Effector memory CD8-positive, alpha-beta T cell (primary cell): ENCODE measurements at places on chromosomes 5 and 9.

DNA sequence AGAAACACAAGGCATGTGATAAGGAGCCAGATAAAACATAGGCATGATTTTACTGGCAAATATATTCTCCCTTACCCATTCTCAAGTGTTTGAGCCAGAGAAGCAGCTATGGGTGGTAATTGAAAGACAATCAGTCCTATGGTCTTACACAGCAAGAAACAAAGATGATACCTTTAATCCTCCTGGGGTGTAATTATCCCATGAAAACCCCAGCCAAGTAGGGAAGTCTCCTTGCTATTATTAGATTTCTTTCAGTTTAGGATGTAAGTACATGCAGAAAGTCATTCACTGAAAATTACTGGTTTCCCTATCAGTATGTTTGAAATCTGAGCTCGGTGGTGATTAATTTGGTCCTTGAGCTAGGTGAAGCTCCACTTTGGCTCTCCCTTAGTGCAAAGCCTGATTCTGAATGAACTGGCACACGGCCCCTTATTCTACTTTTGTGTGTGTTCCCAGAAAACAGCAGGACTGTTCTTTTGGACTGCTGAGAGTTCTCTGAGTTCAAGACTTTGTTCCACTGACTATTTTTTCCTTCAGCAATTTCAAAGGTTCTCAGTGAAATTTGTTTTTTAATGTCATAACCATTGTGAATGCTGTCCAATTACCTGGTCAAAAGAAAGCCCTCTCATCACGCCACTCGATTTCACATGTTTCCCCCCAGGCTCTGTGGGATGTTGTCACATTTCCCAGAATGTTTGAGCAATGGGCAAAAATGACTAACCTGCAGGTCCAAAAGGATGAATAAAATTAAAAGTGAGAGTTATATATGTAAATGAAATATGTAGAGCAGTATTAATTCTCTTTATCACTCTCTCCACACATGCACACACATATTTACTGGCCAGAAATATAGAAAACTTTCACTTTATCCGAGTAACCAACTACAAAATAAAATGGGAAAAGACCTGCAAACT, 343.0 kb downstream of the RAB3C start:
- H3K4me1 ChIP-seq, result peaks cover 7% of the 10 kb centered on the region
- H3K27ac ChIP-seq, result no peak overlapping the region
- H3K36me3 ChIP-seq, result no peaks in the 10 kb centered on the region

- peaks cover 10% of the 10 kb centered on the region for H3K36me3 ChIP-seq
- H3K27ac ChIP-seq, result no peak overlapping the region
- H3K4me1 ChIP-seq, result peaks cover 38% of the 10 kb centered on the region
- H3K4me3 ChIP-seq, result no peak overlapping the region
Observed at GRCh38 chr5:143373076-143373475, 30.4 kb downstream of the NR3C1 start.

GRCh38 chr5:171795381-171795780, 9.8 kb downstream of the SMIM23 start:
- H3K27ac ChIP-seq, result peak overlapping the region; percentile 26
- peaks cover 36% of the 10 kb centered on the region for H3K27me3 ChIP-seq
- H3K36me3 ChIP-seq, result peaks cover 4% of the 10 kb centered on the region

GRCh38 chr9:85199866-85200495, 530.5 kb downstream of the NTRK2 start:
- H3K4me3 ChIP-seq, result no peak overlapping the region
- no peak overlapping the region for H3K27ac ChIP-seq
- no peaks in the 10 kb centered on the region for H3K36me3 ChIP-seq
- no peaks in the 10 kb centered on the region for H3K4me1 ChIP-seq

GRCh38 chr5:150694612-150695011, 6.2 kb downstream of the RBM22 start:
- no peak for DNase-seq
- no peaks in the 10 kb centered on the region for H3K27me3 ChIP-seq
- no peak overlapping the region for H3K27ac ChIP-seq

DNA sequence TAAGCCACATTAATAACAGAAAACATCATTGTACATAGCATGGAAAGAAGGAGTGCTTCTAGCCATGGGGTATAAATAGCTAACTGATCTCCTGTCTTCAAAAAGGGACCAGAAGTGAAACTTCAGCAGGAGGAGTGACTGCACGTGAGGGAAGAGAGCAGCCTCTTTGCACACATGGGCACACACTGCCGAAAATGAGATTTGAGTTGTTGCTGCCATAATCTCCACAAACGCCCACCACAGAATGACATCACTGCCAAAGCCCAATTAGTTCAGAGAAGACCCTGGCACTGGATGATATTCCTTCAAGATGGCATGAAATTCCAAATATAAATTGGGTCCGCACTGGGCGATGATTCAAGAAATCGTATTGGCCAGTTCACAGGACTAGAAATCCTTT, 238.9 kb upstream of the NR4A3 start:
- H3K36me3 ChIP-seq, result peaks cover 3% of the 10 kb centered on the region
- H3K4me3 ChIP-seq, result no peak overlapping the region
- DNase-seq, result no peak

DNA sequence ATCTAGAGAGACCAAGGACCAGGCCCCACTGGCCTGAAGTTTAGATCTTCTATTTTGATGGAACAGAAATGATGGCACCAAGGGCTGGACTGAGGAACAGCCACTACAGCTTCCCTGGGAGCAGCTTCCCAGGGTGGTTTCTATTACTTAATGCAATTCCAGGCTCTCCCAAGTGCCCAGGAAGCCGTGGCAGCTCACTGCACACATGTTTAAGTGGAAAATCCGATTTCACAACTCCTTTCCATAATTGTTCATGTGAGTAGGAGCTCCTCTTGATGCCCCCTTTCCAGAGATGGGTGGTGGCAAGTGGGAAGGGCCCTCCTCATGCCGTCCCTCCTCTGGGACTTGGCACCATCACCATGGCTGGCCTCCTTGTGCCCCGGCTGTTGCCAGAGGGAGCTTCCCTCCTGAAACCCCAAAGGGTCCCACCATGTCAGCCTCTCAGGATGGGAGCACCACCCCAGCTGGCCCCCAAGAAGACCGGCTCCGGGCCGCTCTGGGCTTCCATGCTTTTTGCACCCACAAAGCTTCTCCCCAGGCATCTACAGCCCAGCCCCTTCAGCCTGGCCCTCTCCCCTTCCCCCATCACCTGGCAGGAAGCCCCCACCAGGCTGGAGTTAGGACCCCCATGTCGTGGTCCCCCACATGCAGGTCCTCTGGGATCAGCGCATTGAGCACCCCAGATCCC, 9.1 kb upstream of the UBAC1 start:
- H3K27ac ChIP-seq, result no peak overlapping the region
- no peak overlapping the region for H3K4me3 ChIP-seq
- no peak for DNase-seq
- peaks cover 7% of the 10 kb centered on the region for H3K36me3 ChIP-seq

DNA sequence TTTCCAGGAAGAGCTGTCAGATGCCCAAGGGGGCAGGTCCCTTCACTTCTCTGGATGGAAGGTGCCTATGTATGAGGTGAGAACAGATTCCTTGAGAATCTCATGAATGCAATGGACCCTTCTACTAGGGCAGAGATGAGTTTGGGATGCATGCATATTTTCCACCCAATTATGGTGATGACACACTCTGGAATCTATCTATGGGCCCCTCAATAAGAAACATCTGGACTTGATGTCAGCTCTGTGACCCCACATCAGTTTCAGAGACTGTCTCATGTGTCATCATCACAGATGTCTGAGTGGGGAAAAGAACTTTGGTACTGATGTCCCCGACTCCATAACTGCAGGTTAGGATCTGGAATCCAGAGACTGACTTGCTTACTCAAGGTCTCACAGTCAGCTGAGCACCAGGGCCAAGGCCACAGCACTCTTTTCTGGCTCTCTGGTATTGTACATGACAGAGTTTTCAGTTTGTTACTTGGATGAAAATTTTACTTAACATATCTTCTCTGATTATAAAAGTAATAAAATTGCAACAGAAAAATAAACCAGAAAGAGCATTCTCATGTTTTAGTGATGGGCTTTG, 177.0 kb downstream of the DCP2 start:
- H3K4me3 ChIP-seq, result no peak overlapping the region
- H3K27me3 ChIP-seq, result no peaks in the 10 kb centered on the region
- no peak for DNase-seq

DNA sequence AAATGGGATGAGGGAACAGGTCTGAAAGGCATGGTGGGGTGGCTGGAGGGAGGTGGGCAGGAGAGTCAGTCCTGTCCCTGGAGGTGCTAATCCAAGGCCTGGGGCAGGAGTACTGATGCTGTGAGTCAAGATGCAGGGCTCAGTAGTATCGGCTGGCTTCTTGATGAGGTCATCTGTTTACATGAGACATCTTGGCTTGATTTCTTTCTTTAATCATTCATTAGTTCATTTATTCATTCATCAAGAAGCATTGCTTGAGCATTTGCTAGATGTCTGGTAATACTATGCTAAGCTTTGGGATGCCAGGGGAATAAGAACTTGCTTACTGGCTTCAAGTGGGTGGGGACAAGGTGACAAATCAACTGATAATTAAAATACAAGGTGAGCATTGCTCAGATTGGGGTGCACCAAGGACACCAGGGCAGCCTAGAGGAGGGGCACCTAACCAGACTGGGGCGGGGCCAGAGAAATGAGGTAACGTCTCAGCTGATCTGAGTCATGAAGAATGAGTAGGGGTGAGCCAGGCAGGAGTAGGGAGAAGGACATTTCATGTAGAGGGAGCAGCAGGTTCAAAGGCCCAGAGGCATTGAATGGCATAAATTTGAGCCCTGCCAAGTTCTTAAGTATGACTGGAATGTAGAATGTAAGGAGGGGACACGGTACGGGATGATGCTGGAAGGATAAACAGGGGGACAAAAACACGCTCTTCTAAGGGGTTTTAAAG, 88.8 kb downstream of the EGFLAM start:
- no peak for DNase-seq
- peaks cover 28% of the 10 kb centered on the region for H3K27me3 ChIP-seq

DNA sequence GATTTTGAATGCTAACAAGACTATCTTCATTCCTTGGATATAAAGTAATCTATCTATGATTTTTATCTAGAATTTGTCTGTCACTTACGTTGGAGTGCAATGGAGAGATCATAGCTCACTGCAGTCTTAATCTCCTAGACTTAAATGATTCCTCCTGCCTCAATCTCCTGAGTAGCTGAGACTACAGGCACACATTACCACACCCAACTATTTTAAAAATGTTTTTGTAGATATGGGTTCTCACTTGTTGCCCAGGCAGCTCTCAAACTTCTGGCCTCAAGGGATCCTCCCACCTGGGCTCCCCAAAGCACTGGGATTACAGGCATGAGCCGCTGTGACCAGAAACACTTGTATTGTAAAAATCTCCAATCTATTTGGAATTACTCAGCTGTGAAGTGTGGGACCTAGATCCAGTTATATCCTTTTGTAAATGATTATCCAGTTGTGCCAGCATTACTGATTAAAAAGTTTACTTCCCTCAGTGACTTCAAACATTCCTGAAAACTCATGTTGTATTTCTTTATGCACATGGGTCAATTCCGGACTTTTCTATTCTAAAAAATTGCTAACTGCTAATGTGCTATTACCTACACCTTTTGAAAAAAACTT, 1793.8 kb upstream of the WWC1 start:
- H3K27ac ChIP-seq, result no peak overlapping the region
- H3K4me3 ChIP-seq, result no peak overlapping the region
- no peaks in the 10 kb centered on the region for H3K4me1 ChIP-seq
- H3K36me3 ChIP-seq, result no peaks in the 10 kb centered on the region

GRCh38 chr9:18260521-18260920, 213.4 kb upstream of the ADAMTSL1 start:
- H3K4me1 ChIP-seq, result no peaks in the 10 kb centered on the region
- no peak for DNase-seq
- H3K36me3 ChIP-seq, result no peaks in the 10 kb centered on the region
- peaks cover 10% of the 10 kb centered on the region for H3K27me3 ChIP-seq
- H3K27ac ChIP-seq, result no peak overlapping the region
- H3K4me3 ChIP-seq, result no peak overlapping the region

DNA sequence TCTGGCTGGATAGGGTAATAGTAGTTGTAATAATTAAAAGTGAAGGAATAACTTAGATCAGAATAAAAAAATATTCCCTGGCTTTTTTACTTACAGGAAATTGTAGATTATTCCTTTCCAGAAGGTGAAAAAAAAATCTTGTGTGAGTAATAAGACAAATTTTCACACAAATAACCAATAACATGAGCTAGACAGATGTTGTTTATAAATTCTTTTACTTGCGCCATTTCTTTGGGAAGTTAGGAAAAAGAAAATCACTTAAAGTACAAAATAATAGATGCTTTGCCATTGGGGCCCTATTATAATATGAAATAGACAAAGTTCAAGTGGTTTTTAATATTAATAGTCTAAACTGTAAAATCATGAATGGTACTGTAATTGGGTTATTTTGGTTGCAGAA, 204.1 kb downstream of the ARRDC3 start:
- peaks cover 10% of the 10 kb centered on the region for H3K27me3 ChIP-seq
- no peak overlapping the region for H3K27ac ChIP-seq
- no peak overlapping the region for H3K4me3 ChIP-seq
- no peaks in the 10 kb centered on the region for H3K4me1 ChIP-seq

GRCh38 chr9:9124616-9125015, 1325.0 kb upstream of the DMAC1 start:
- no peak overlapping the region for H3K4me3 ChIP-seq
- H3K27ac ChIP-seq, result no peak overlapping the region
- no peaks in the 10 kb centered on the region for H3K4me1 ChIP-seq
- DNase-seq, result no peak
- H3K27me3 ChIP-seq, result no peaks in the 10 kb centered on the region

DNA sequence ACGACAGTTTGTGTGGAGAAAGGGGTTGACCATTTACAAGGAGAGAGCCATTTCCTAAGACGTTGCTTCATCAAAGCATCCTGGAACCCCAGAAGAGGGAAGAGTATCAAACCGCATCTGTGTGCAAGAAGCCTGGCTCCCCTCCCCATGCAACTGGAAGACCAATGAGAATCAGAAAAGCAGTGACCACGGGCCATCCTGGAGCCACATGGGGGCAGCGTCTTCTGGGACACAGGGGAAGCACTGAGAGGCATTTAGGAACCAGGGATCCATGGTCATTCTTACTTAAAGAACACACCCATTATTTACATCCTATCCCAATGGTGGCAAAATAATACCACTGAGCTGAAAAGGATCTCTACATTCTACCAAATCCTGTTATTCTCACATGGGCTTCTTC, 29.3 kb downstream of the SEMA5A start:
- no peaks in the 10 kb centered on the region for H3K27me3 ChIP-seq
- no peaks in the 10 kb centered on the region for H3K36me3 ChIP-seq
- DNase-seq, result no peak
- H3K4me1 ChIP-seq, result no peaks in the 10 kb centered on the region
- no peak overlapping the region for H3K27ac ChIP-seq

- no peaks in the 10 kb centered on the region for H3K27me3 ChIP-seq
- no peaks in the 10 kb centered on the region for H3K36me3 ChIP-seq
- DNase-seq, result no peak
- no peak overlapping the region for H3K4me3 ChIP-seq
Observed at GRCh38 chr9:107793541-107793940, 304.0 kb upstream of the KLF4 start.
